ENCODE measurements at places on chromosomes 4 and X.

- DNase-seq, result no peak
These were observed 173.2 kb downstream of the MGST2 start for GRCh38 chr4:139838811-139839210.

DNA sequence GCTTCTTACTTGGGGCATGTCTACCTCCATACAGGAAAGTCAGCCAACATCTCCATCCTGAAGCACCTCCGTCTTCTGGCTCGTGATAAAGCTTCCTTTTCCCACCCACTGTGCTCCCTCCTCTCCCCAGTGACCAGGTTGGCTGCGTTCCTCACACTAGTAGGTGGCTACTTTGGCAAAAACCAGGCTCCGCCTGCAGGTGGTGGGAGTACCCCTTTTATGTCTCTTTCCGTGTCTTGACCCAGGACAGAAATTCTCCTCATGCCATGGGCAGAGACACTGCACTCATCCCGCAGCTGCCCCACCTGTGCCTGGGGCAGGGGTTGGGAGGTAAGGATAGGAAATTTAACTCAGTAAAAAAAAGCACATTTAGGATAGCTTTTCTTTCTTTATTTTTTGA lies 50.9 kb downstream of the ENPP6 start:
- no peak for DNase-seq

DNA sequence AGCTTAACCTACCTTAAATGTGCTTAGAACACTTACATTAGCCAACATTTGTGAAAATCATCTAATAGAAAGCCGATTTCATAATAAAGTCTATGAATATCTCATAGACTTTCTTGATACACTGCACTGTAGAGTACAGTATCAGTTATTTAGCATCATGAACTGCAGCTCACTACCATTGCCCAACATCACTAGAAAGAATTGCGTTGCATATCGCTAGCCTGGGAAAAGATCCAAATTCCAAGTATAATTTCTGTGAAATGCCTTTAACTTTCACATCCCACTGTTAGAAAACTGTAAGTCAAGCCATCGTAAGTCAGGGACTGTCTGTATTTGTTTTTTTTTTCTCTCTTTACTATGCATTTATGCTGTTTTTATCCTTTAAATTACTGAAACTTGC lies 918.6 kb upstream of the PABPC4L start:
- DNase-seq, result no peak

GRCh38 chrX:149830192-149830873 lies 48.6 kb downstream of the MAGEA9 start:
- DNase-seq, result no peak

- no peak for DNase-seq
These were observed 33.2 kb downstream of the ARAP2 start for GRCh38 chr4:36211084-36211483.

GRCh38 chr4:106162278-106162677 lies 153.7 kb downstream of the TBCK start:
- DNase-seq, result no peak

DNA sequence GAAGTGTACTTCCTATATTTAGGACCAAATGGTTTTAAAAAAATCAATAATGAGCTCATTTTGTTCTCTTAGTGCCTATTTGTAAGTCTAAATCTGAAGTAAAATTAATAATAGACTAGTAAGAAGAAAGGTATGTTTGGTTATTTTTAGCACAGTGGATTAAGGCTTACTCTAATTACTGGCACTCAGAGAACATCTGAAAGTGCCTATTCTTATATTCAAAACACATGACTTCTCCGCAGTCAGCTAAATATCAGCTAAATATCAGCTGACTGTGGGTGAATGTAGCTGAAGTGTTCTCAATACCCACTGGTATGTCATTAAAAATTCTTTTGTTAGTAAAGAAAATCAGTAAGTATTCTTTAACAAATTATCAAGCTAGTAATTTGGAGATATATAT lies 6.0 kb downstream of the AP1S2 start:
- DNase-seq, result no peak

Measured in Right ventricle myocardium inferior (tissue), 1 donor.